Central memory CD4-positive, alpha-beta T cell (primary cell): ENCODE measurements at places on chromosomes 1 and 21.
A peak's percentile ranks its signal among the peaks of the same experiment; 100 is the strongest.

GRCh38 chr1:170415710-170416372 is 116.1 kb upstream of the GORAB start:
- DNase-seq = no peak

DNA sequence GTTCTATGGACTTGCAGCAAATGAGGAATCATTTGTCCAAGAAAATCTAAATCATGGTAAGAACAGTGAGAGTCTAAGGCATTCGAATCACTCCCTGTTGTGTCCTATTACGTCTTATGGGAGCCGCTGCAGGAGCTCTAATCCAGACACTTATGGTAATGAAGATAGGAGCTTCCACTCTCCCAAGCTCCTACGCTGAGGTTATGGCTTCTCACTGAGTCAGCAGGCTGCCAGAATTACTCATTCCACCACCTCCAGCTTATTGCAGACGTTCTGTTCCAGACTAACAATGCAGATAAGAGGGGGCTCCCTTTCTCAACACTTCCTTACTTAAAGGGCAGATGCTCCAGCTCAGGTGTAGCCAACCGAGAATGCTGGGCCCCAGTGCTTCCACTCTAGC is 212.6 kb downstream of the GREM2 start:
- no peak for DNase-seq

DNA sequence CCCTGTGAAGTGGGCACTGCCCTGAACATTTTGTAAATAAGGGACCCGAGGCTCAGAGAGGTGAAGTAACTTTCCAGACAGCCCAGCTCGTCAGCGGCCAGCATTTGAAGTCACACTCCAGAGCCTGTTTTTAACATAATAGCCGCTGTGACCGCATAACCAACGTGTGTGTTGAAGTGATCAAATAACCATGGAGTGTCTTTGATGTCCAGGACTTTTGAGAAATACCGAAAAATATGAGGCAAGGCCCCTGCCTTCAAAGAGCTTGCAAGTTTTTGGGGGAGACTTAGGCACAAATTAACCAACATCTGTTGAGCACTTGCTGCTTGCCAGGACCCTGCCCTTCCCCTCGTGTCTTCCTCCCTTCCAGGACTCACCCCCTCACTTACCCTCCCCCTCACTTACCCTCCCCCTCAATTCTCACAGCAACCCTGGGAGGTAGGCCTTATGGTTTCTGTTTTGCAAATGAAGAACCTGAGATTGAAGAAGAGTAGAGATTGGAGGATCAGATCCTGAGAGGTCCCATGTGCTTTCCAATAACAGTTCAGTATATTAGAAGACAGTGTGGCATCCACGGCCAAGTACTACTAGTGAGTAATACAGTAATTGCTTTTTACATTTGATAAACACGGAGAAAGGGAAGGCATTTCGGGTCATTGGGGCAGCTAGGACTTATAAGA is 1.3 kb upstream of the SLC16A1 start:
- DNase-seq = peak; percentile 68

GRCh38 chr1:227900571-227901051 is 47.1 kb downstream of the WNT9A start:
- no peak for DNase-seq

DNA sequence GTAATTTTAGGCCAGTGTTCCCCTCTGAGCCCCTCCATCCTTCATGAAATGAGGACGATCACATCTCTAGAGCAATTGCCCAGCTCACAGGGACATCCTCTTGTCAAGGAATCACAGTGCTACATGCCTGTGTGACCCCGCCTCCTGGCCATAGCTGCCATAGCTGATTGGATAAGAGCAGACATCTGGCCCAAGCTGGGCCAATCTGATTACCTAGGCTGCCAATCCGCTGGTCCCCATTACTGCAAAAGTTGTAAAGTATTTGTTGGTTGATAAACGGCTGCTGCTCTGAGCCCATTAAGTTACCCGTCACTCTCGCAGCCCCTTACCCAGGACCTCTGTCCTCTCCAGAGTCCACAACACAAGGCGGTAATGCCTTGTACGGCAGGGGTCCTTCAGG is 8.3 kb downstream of the NT5C1A start:
- DNase-seq = no peak

DNA sequence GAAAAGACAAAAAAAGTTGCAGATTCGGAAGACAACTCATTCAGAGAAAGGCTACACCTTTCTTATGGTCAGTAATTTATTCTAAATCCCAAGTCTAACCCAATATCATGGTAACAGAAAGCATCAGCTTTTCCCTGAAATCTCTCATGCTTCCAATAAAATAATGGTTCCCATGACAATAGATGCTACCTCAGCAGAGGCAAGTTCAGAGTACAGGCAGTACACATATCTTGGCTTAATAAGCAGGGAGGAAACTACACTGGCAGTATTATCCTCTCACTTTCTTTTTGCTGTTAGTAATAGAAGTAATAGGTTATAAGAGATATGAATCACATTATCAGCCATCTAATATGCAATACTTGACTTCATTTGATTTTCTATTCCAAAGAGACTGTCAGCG is 137.1 kb downstream of the DPYD start:
- no peak for DNase-seq
